ENCODE measurements at places on chromosomes 12 and 14.

DNA sequence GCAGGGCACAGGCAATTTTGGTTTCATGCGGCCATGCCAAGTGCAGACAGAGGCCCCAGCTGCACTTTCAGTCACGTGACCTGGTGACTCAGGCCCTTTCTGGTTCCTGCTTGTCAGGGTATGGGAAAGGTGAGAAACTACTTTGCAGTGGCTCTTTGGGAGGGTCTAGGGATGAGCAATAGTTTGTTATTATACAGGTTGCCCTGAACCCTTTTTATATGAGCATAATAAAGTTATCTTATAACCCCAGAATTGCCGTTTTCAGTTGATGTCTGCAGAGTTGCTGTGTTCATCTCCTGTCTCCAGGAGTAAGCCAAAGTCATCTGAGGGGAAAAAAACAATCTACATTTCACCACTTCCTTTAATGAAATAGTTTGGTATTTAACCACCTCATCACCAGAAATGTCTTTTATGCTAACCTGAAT lies 30.9 kb upstream of the EMP1 start:
- DNase-seq: no peak

DNA sequence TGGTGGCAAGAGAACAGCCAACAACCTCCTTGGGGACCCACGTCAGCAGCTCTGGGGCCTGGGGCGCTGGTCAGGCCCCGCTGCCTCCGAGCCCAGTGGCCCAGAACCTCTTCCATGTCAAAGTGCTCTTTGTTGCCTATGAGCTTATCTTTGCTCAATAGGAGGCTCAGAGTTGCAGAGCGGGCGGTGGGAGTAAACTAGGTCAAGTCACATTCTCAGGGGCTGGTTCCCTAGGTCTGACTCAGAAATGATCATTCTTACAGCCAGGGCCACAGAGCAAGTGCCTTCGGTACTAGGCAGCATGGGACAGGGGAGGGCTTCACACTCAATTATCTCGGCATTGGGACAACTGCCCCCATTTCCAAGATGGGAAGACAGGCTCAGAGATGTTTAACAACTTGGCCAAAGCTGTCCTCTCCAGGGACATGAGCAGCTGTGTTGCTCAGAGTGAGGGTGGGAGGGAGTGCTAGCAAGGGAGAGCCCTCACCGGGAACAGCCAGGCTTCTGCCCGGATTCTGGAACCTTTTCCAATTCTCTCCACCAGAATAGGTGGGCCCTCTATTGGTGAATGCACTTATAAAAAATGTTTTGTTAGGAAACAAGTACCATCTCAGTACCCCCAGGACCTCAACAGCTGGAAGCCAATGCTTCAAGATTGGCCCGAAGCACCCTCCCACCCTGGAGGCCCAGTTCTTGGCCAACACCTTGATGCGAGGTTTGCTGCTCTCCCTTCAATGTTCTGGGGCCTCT lies 11.9 kb downstream of the SLC25A29 start:
- no peak for DNase-seq

GRCh38 chr14:92309968-92310530 lies 12.9 kb upstream of the SLC24A4 start:
- DNase-seq: no peak

- DNase-seq: no peak
Observed at GRCh38 chr12:114703060-114703493, 19.1 kb upstream of the TBX3 start.

DNA sequence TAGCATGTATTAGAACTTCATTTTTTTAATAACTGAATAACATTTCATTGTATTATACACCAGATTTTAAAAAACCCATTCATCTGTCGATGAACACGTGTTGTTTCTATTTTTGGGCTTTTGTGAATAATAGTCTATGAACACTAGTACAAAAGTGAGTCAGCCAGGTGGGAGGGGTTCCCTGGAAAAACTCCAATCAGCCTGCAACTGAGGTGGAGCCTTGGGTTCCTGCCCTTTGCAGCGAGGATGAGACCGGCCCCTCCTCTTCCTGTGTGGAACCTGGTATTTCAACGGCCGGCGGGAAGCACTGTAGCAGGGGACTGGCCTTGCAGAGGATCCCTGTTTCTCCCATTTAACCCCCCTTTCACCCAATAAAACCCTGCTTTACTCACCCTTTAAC lies 56.1 kb downstream of the LMNTD1 start:
- no peak for DNase-seq

- no peak for DNase-seq
Observed at GRCh38 chr12:40819436-40820108, 127.3 kb downstream of the CNTN1 start.

- DNase-seq: no peak
Observed at GRCh38 chr14:104579507-104579906, at the start of gene C14orf180. C14orf180 (plus strand) TSS chr14:104579764; CDS start chr14:104586431, 6,667 bp downstream.

GRCh38 chr14:49886523-49886922 lies 6.4 kb upstream of the ARF6 start:
- no peak for DNase-seq

DNA sequence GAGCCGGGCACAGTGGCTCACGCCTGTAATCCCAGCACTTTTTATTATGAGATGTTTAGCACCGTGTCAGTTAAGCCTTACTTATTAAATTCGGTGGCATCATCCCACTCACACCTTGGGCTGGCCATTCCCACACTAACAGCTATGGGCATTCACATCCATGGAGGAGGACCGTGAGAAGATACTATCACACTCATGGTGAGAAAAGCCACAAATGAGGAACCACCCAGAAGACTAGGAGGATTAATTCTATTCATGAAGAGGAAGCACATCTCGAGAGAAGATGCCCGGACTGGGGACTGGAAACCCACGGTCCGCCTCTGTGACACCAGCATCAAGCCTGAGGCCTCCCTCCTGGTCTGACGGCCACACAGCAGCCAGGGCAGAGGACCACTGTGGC lies 4.9 kb downstream of the CDC42BPB start:
- DNase-seq: no peak

DNA sequence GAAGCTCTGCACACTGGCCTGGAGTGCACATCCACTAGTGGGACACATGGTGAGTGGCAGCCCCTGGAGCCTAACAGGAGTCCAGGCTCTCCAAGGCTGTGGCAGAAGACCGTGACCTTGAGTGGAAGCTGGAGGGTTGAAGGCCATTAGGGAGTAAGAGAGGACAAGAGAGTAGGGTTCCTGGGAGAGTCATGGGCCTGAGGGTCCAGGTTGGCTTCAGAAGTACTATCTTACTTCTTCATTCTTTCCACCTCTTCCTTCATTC lies 406 bp downstream of the IL23A start:
- no peak for DNase-seq

- no peak for DNase-seq
Observed at GRCh38 chr14:60510951-60511599, 2.1 kb downstream of the SIX6 start.

DNA sequence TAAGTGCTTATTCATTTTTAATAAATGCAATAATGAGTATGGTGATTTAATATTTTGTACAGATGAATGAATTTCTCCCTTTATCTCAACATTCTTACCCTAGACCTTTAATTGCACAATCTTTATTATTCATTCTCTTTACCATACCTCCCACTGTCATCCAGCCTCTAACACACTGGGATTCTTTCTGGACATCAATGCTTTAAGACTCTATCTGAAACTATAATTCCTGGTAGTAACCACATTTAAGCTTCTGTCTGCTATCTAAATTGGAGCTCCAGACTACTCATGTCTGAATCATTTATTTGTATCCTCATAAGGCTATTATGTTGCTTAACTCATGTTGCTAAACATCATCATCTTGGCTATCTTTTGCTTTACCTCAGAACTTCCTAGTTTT lies 270.2 kb downstream of the ALG10B start:
- no peak for DNase-seq

DNA sequence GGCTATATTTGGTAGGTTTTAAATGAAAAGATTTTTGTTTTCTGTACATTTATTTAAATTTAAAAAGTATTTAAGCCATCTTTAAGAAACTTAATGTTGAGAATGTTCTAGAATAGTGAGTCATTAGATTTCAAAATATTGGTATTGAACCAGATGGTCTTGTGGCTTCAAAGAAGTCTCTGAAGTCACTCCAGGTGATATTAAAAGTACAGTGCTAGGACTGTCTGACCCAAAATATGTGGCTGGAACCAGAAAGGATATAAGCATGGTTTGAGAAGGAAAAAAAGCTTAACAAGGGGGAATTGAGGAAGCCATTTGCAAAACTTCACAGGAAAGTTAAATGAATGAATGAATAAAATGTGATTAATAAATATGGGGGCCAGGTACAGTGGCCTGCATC lies 28.7 kb upstream of the MDM2 start:
- no peak for DNase-seq

- no peak for DNase-seq
Observed at GRCh38 chr14:101713621-101714349, 47.7 kb upstream of the PPP2R5C start.

GRCh38 chr14:95117937-95118721 lies 39.2 kb downstream of the DICER1 start:
- no peak for DNase-seq

DNA sequence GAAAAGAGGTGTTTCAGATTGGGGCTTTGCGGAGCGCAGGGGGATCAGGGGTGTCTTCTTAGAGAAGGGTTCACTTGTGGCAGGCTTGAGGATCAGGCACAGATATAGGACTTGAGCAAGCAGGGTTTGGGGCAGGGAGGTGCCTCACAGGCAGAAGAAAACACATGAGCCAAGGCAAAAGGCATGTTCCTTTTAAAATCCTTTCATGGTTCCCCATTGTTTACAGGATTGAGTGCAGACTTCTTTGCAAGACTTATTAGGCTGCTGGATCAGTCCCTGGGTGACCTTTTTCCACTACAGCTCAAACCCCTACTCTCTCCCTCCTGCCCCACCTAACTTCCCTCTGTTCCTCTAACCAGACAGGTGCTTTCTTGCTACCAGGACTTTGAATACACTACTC lies 19.7 kb downstream of the HSPB8 start:
- DNase-seq: no peak

GRCh38 chr12:87169010-87169409 lies 860.2 kb downstream of the C12orf50 start:
- no peak for DNase-seq

DNA sequence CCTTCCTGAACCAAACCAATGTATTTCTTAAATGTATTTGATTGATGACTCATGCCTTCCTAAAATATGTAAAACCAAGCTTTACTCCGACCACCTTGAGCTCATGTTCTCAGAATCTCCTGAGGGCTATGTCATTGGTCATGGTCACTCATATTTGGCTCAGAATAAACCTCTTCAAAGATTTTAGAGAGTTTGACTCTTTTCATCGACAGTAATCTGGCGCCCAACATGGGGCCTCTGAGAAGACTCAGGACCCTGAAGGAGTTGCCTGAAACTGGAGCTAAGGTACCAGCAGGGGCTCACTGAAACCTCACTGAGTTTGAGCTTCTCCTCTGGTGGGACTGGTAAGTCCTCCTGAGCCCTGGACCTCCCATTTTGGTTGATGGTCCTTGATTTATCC lies 17.2 kb upstream of the PSMC1 start:
- no peak for DNase-seq

DNA sequence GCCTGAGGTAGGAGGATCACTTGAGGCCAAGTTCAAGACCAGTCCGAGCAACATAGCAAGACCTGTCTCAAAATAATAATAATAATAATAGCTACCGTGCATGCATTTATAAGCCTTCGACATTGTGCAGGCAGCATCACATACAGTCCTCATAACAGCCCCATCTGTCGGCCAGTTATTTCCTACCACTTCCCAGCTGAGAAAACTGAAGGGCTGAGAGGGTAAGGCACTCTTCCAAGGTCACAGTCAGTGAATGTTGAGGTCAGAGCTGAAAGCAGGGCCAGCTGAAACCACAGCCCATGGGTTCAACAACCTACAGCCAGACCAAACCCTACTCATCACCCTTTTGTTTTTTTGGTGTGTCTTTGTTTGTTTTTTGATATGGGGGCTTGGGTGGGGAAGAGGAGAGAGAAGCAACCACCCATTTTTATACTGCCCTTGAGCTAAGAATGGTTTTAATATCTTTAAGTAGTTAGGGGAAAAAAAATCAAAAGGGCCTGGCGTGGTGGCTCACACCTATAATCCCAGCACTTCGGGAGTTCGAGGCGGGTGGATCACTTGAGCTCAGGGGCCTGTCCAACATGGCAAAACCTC lies 16.8 kb upstream of the ITPK1 start:
- DNase-seq: peak; percentile 14

- no peak for DNase-seq
Observed at GRCh38 chr14:103504991-103505565, 17.6 kb downstream of the CKB start.

DNA sequence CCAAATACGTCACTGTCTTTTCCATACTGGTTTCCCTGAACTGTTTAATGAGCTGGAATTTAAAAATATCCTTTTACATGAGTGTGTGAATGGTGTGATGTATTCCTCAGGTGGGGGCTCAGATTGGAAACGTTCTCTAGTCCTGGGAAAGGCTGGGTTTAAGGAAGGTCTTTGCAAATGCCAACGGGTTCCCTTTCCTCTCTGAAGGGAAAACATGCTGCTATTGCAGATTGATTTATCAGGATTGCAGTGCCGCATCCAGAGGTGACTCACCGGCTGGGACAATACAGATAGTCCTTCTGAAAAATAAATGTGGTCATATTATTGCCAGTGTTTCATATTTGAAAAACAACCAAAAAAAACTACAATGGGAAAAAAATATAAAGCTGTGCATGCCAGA lies 193.1 kb upstream of the FLRT2 start:
- no peak for DNase-seq

- DNase-seq: peak; percentile 56
Observed at GRCh38 chr14:81435391-81436295, 35.5 kb upstream of the STON2 start.

DNA sequence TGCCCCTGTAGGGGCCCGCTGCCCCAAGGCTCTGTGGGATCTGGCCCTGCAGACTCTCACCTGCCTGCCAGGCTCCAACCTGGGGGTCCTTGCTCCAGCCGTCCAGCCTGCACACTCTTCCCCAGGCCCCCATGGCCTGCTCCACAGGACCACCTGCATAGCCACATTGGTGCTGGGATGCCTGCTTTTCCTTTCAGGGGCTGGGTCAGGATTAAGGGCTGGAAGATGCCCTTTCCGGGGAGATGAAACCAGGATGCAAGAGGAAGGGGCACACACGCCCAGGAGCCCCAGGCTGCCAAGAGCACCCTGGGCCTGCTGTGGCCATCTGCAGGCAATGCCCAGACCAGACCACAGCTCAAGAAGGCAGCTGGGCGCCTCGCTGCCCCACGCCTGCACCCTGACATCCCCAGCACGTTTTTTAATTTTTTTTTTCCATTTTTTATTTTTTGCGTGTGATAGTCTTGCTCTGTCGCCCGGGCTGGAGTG lies 15.0 kb downstream of the BAG5 start:
- DNase-seq: no peak

- DNase-seq: no peak
Observed at GRCh38 chr14:59634617-59635016, 58.0 kb upstream of the CCDC175 start.

- DNase-seq: no peak
Observed at GRCh38 chr12:76685246-76685678, 78.7 kb upstream of the ZDHHC17 start.

DNA sequence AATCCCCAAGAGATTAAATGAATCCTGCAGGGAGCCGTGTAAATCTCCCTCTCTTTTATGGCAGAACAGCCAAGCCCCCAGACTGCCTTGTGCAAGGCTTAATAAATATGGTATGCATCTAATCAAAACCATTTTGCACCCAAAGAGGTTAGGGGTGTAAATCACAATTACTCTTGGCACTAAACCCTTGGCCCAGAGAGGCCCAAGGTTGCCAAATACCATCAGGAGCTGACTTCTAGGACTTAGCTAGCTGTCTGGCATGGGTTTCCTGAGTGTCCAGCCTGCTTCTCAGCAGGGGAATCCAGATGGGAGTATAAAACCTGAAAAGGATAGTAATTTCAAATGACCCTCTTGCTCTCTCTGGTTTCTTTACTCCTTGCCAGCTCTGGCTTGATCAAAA lies 610.4 kb downstream of the MED13L start:
- DNase-seq: no peak

Data from COR-L47 (cell line).